ENCODE measurements at places on chromosomes 13 and 19. TPM values are rescaled to one million over a fixed set of nuclear protein-coding genes. Genes with fewer than 3 reads are reported as not detected.
A peak's percentile ranks its signal among the peaks of the same experiment; 100 is the strongest.

The ZNF667 gene
- 0.59 TPM for total RNA-seq

The SLC7A10 gene
- total RNA-seq = not detected

The CD209 gene
- total RNA-seq = 3.7 TPM

The PALM gene
- 4.6 TPM for total RNA-seq

GRCh38 chr19:17948514-17948900 lies 15.7 kb downstream of the CCDC124 start:
- no peaks in the 10 kb centered on the region for H3K36me3 ChIP-seq
- no peak for DNase-seq

DNA sequence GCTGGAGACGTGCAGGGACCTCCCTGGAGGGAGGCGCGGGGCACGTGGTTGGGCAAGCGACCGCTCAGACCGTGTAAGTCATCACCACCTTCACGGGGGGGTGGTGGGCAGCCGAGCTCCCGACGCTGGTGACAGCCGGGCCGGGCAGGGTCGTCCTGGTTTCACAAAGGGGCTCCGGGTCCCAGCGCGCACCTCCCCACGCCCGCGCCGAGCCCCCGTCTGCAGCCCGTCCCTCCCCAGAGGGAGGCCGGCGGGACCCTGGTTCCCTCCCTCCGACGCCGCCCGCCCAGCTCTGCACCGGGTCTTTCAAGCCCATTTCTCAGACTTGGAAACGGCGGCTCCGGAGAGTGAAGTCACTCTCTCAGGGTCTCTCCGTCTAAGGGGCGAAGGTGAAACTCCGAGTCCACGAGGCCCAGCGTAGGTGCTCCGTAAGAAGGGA lies 729 bp upstream of the ARID3A start:
- peak overlapping the region; percentile 72 for H3K4me3 ChIP-seq
- H3K27ac ChIP-seq = peak overlapping the region; percentile 74
- H3K27me3 ChIP-seq = peaks cover 14% of the 10 kb centered on the region

GRCh38 chr19:44621367-44621766 lies 8.0 kb downstream of the IGSF23 start:
- DNase-seq = no peak
- peak overlapping the region; percentile 22 for H3K27ac ChIP-seq
- no peaks in the 10 kb centered on the region for H3K27me3 ChIP-seq
- no peak overlapping the region for H3K4me3 ChIP-seq
- H3K4me1 ChIP-seq = no peaks in the 10 kb centered on the region
- H3K36me3 ChIP-seq = no peaks in the 10 kb centered on the region

- no peak overlapping the region for H3K27ac ChIP-seq
- no peaks in the 10 kb centered on the region for H3K4me1 ChIP-seq
- no peak for DNase-seq
- H3K36me3 ChIP-seq = no peaks in the 10 kb centered on the region
These were observed 11.2 kb upstream of the ARHGEF18 start for GRCh38 chr19:7337380-7338194.

DNA sequence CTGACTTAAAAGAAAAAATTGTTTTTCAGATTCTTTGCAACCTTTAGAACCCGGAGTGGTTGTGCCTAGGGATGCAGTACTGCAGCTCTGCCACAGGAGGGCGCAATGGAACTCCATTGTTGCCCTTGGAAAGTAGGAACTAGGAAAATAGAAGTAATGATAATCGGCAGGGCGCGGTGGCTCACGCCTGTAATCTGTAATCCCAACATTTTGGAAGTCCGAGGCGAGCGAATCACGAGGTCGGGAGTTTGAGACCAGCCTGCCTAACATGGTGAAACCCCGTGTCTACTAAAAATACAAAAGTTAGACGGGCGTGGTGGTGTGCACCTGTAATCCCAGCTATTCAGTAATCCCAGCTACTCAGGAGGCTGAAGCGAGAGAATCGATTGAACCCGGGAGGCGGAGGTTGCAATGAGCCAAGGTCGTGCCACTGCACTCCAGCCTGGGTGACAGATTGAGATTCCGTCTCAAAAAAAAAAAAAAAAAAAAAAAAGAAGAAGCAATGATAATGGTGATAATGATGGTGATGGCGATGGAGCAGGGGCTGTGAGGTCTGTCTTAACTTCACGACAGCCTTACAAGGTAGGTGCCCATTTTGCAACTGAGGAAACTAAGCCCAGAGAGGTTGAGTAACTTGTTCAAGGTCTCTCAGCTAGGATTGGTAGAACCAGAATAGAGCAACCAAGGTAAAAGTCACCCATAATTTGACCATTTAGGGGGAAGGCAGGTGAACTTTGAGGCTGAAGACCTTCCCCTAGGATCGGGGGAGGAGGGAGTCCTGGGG lies 5.5 kb upstream of the ADAMTS10 start:
- H3K4me1 ChIP-seq = no peaks in the 10 kb centered on the region
- no peaks in the 10 kb centered on the region for H3K36me3 ChIP-seq
- no peaks in the 10 kb centered on the region for H3K27me3 ChIP-seq

DNA sequence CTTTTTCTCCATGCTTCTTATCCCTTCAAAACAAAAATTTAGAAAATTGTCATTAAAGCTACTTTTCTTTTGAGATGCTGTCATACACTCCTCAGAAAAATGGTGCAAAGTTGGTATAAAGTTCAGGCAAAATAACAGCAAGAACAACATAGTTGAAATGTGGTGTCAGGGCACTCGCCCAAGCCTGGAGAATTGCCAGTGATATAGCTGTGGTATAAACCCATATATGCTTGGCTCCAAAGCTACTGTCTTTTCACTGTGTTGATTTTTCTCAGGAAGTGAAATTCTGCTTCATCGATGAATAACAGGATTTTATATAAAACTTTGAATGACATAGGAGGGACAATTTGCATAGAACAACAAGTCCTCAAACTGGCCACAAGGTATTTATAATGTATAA lies 2532.9 kb downstream of the PCDH9 start:
- no peaks in the 10 kb centered on the region for H3K36me3 ChIP-seq
- no peaks in the 10 kb centered on the region for H3K27me3 ChIP-seq
- no peaks in the 10 kb centered on the region for H3K4me1 ChIP-seq
- H3K27ac ChIP-seq = no peak overlapping the region

DNA sequence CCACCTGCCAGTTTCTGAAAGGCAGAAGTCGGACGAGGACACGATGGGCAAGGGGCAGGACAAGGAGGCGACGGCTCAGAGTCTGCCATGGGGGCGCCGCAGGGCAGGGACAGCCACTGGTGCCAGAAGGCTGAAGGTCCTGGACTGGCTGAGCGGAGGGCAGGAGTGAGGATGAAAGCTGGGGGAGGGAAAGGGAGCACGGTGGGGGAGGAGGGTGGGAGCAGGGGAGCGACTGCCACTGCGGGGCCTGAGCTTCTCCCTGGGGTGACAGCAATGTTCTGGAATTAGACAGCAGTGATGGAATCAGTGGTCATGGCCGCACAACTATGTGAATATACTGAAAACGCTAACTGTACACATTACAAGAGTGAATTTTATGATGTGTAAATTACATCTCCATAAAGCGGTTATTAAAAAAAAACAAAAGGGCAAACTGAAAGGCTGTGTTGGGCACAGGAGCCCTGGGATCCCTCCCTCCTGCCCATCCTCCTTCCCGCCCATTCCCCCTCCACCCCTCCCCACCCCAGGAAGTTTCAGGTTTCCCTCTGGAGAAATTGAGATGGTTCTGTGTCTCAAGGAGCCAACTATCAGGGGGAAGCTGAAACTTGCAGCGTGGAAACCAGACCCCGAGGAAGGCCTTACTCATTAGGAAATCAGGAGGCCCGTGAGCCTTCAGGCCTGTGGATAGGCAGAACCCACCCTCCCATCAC lies 15.9 kb downstream of the MLLT1 start:
- H3K4me3 ChIP-seq = no peak overlapping the region
- no peaks in the 10 kb centered on the region for H3K27me3 ChIP-seq
- peaks cover 41% of the 10 kb centered on the region for H3K4me1 ChIP-seq
- DNase-seq = no peak
- no peaks in the 10 kb centered on the region for H3K36me3 ChIP-seq

DNA sequence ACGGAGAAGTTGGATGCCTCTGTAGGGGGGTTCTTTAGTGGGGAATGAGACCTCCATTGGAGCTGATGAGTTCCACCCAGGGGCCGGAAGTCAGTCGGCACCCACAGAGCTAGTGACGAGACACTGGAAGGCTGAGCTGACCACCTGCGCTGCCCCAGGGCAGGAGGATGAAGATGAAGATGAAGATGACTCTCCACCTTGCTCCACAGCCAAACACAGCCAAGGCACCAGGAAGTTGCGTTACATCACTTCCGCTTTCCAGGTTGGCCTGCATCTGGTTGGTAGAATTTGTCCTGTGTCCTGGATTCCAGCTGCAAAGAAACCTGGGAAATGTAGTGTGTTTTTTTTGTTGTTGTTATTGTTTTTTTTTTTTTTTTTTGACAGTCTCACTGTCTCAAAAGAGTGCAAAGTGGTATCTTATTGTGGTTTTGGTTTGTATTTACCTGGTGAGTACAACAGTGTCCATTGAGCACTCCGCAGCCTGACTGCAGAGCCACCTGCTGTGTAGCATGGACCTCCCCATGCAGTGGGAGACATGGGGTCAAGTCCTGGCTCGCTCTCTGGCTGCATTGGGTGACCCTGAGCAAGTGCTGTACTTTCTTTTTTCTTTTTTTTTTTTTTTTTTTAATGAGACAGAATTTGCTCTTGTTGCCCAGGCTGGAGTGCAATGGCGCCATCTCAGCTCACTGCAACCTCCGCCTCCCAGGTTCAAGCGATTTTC lies 1.9 kb downstream of the TBC1D17 start:
- peaks cover 44% of the 10 kb centered on the region for H3K36me3 ChIP-seq
- H3K27me3 ChIP-seq = no peaks in the 10 kb centered on the region
- no peak for DNase-seq
- no peak overlapping the region for H3K27ac ChIP-seq

- no peaks in the 10 kb centered on the region for H3K27me3 ChIP-seq
- H3K4me3 ChIP-seq = no peak overlapping the region
- no peaks in the 10 kb centered on the region for H3K4me1 ChIP-seq
- DNase-seq = no peak
- no peak overlapping the region for H3K27ac ChIP-seq
These were observed 8.0 kb downstream of the RXFP2 start for GRCh38 chr13:31747291-31747690.

DNA sequence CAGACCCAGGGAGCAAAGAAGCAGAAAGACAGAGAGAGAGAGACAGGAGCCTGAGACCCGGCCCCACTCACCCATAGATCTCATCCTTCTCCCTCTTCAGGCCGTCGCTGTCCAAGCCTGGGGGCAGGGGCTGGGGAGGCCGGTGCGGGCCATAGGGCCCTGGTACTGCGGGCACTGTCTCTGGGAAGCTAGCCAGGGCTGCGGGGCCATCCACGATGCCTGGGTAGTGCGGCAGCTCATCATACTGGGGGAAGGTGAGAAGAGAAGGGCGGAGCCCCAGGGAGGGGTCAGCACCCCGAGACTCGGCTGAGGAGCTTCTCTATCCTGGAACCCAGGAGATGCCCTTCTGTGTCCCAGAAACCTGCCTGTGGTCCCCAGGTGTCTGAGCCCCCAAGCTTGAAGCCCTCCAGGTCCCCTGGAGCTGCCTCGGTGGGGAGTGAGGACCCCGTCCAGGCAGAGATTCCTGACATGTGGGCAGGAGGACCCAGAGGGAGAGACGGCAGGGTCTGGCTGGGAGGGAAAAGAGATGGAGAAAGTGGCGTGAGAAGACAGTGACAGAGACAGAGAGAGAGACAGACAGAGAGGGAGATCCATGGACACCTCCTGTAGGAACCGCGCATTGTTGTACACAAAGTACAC lies 2.1 kb downstream of the MEIS3 start:
- no peaks in the 10 kb centered on the region for H3K36me3 ChIP-seq
- H3K27ac ChIP-seq = no peak overlapping the region
- no peak overlapping the region for H3K4me3 ChIP-seq
- peaks cover 27% of the 10 kb centered on the region for H3K27me3 ChIP-seq
- DNase-seq = no peak
- no peaks in the 10 kb centered on the region for H3K4me1 ChIP-seq

DNA sequence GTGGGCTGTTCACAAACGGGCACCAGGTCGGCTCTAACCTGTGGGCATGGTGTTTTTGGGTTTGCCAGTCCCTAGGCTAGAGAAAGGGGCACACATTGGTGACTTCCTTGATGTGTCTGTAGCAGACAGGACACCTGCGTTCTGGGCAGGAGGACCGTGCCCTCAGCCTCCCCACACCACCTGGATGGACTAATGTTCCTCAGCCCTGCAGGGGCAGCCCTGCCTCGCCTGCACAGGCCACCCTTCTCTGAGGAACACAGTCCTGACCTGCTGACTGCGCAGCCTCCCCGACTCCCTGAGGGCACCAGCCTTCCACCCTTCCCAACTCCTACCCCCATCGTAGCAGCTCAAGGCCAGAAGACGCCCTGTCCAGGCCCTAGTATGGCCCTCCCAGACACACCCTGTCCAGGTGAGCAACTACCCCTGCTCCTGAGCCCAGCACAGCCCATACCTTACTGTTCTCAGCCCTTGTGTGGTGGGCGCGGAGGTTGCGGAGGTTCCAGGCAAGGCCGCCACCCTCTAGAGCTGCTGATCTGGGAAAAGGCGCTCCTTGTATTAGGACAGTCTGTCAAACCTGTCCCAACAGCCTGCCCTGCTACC lies 55.7 kb downstream of the GGACT start:
- no peaks in the 10 kb centered on the region for H3K36me3 ChIP-seq
- no peaks in the 10 kb centered on the region for H3K27me3 ChIP-seq
- no peak overlapping the region for H3K4me3 ChIP-seq
- peaks cover 31% of the 10 kb centered on the region for H3K4me1 ChIP-seq
- DNase-seq = no peak
- peak overlapping the region; percentile 70 for H3K27ac ChIP-seq

DNA sequence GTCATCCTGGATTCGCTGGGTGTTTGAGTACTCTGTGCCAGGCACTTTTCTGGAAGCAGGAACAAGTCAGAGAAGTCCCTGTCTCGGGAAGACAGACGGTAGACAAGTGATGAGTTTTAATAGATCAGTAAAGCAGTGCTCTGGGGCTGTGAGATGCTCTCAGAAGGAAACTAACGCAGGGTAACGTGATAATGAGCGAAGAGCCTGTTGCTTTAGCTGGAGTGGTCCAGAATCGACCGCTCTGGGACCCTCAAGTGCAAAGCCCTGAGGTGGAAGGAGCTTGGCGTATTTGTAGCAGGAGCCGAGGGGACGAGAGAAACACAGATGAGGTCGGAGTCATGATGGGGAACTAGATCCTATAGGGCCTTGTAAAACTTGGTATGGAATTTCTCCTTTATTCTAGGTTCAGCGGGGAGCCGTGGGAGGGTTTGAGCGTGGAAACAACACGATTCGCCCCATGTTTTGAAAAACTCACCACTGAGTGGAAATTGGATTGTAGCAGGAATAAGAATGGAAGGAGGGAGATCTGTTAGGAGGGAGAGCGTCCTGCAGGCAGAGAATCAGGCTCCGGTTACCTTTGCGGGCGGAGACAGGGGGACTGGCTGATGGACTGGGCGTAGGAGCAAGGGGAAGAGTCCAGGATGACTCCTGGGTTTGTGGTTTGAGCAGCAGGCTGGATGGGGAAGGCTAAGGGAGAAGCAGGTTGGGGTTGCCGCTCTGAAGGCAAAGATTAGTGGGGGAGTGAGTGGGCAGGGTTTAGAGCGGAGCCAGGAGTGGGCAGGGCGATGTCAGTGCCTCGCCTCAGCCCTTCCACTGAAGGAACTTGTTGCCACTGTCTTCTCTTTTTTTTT lies 763 bp downstream of the POLD1 start:
- no peak overlapping the region for H3K27ac ChIP-seq
- peak overlapping the region; percentile 69 for H3K4me3 ChIP-seq
- H3K4me1 ChIP-seq = no peaks in the 10 kb centered on the region
- no peak for DNase-seq
- H3K27me3 ChIP-seq = no peaks in the 10 kb centered on the region
- peaks cover 2% of the 10 kb centered on the region for H3K36me3 ChIP-seq

GRCh38 chr13:75908141-75908540 lies 272.0 kb downstream of the LMO7 start:
- no peaks in the 10 kb centered on the region for H3K27me3 ChIP-seq
- no peaks in the 10 kb centered on the region for H3K4me1 ChIP-seq
- no peak overlapping the region for H3K4me3 ChIP-seq
- H3K36me3 ChIP-seq = no peaks in the 10 kb centered on the region
- no peak overlapping the region for H3K27ac ChIP-seq
